ENCODE measurements at places on chromosomes 6 and 20.

DNA sequence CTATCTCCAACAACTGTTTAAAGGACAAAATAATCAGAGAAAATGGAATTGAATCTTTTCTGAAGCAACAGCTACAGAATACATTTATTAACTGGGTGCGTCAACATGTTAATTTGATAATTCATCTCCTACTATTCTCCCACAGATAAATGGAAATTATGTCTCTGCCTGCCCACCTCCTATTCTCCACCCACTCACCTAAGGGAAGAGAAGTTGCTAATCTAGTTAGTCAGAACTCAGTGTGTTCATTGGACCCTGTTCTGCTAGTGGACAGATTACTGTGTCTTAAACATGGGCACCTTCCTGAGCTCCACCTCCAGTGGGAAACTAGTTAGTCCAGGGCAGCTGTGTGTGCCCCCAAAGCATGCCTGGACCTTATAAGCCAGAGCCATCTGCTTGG lies 41.0 kb downstream of the METTL24 start:
- no peak overlapping the region for H3K4me3 ChIP-seq
- peaks cover 7% of the 10 kb centered on the region for H3K36me3 ChIP-seq
- H3K27ac ChIP-seq = no peak overlapping the region

DNA sequence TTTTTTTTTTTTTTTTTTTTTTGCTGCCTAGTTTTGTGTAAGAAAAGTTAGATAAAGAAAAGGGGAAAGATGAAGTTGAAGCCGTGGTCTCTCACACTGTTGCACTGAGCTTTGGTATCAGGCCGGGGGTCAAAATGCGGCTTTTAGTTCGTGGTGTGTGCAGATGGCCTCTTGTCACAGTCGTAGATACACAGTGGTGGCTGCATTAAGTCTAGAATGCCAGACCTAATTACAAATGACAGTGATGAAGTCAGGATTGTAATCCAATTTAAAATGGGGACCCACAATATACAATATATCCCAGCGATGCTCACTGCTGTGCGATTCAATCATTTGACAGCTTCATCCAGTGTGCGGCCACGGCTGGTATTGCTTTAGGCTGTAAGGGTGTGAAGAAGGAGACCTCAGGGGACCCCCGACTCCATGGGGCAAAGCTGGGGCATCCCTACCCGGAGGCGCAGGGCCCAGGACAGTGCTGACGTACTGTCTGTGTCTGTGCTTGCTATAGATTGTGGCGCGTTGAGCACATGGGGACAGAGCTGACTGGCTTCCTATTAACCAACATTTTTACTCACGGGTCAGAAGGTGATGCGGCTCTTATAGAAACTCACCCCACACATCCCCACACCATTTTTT lies 210.0 kb upstream of the SOX4 start:
- H3K36me3 ChIP-seq = no peaks in the 10 kb centered on the region
- no peak for DNase-seq
- no peak overlapping the region for H3K4me3 ChIP-seq

- H3K36me3 ChIP-seq = no peaks in the 10 kb centered on the region
- no peak overlapping the region for H3K27ac ChIP-seq
- H3K27me3 ChIP-seq = peaks cover 28% of the 10 kb centered on the region
These were observed 155.4 kb downstream of the BMP7 start for GRCh38 chr20:57111028-57111373.

DNA sequence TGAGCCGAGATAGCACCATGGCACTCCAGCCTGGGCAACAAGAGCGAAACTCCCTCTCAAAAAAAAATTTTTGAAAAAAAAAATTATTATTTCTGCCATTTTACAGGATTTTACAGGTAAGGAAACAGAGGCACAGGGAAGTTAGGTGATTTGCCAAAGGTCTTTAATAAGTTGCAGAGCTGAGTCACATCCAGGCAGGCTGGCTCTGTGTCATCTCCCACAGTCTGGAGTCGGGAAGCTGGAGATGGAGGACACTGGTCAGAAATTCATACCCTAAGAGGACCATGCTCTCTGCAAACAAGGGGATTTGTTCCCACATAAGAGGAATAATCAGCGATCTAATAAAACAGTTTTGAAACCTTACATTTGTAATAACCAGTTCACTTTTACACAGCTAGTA lies 24.1 kb downstream of the HECA start:
- no peak overlapping the region for H3K4me3 ChIP-seq
- no peak for DNase-seq
- H3K4me1 ChIP-seq = peaks cover 64% of the 10 kb centered on the region
- H3K27me3 ChIP-seq = no peaks in the 10 kb centered on the region
- no peaks in the 10 kb centered on the region for H3K36me3 ChIP-seq
- no peak overlapping the region for H3K27ac ChIP-seq

GRCh38 chr6:160160450-160160849 lies 38.8 kb downstream of the SLC22A1 start:
- no peaks in the 10 kb centered on the region for H3K36me3 ChIP-seq
- H3K4me1 ChIP-seq = no peaks in the 10 kb centered on the region
- no peaks in the 10 kb centered on the region for H3K27me3 ChIP-seq
- peak; percentile 74 for DNase-seq
- no peak overlapping the region for H3K27ac ChIP-seq
- H3K4me3 ChIP-seq = no peak overlapping the region

DNA sequence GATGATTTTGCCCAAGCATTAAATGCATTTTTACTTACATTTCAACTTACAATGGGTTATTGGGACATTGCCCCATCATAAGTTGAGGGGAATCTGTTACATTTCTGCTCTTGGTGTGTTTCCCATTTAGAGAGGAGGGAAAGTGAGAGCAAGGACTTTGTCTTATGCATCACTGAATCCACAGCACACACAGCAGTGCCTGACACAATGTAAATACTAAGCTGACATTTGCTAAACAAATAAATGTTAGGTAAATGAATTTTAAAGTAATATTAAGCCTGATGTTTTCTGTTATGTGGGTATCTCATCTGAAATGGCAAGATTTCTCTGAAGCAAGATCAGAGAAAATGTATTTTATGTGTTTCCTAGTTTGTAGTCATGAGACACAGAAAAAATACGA lies 143.6 kb upstream of the STXBP5 start:
- DNase-seq = no peak
- H3K27me3 ChIP-seq = no peaks in the 10 kb centered on the region
- H3K4me1 ChIP-seq = no peaks in the 10 kb centered on the region
- H3K4me3 ChIP-seq = no peak overlapping the region
- no peaks in the 10 kb centered on the region for H3K36me3 ChIP-seq
- no peak overlapping the region for H3K27ac ChIP-seq

GRCh38 chr6:134875367-134875766 lies 74.5 kb downstream of the ALDH8A1 start:
- no peaks in the 10 kb centered on the region for H3K4me1 ChIP-seq
- no peak overlapping the region for H3K4me3 ChIP-seq
- H3K36me3 ChIP-seq = no peaks in the 10 kb centered on the region
- H3K27ac ChIP-seq = no peak overlapping the region

GRCh38 chr20:32360333-32360634 lies 2.2 kb downstream of the ASXL1 start:
- H3K27ac ChIP-seq = peak overlapping the region; percentile 96
- peaks cover 79% of the 10 kb centered on the region for H3K4me1 ChIP-seq
- no peaks in the 10 kb centered on the region for H3K36me3 ChIP-seq
- no peak for DNase-seq

DNA sequence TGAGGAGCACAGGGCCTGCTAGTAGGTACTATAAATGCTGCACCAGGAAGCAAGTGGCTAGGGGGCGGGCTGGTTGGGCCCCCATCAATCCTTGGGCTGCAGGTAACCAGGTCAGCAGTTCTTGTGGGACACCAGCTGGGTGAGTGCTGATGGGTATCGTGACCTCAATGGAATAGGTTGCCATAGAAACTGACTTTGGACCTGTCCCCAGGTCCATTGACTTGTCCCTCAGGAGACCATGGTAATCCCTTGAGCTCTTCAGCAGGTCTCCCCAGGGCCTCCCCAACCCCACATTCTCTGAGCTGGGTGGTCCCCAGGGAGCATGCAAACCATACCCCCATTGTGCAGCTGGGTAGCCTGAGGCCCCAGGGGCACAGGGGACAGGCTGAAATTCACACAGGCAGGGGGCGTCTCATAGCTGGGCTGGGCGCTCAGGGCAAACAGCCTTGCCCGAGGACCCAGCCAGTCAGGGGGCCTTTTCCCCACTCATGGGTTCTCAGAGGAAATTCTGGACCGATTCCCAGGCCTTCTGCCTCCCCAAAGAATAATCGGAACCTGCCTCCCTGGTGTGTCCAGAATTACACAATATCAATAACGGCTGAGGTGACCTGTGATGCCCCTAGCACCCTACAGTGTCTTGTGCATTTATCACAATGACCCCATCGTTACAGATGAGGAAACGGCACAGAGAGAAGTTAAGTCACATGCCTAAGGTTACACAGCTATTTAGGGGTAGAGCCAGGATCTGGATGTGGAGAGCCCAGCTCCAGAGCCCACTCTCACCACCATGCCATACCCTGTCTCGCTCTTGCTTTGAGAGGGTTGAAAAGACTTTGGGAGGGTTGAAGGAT lies 35.9 kb downstream of the SRC start:
- no peak for DNase-seq
- no peak overlapping the region for H3K4me3 ChIP-seq
- H3K27me3 ChIP-seq = no peaks in the 10 kb centered on the region
- no peaks in the 10 kb centered on the region for H3K36me3 ChIP-seq

- no peak overlapping the region for H3K27ac ChIP-seq
- no peak for DNase-seq
- H3K36me3 ChIP-seq = no peaks in the 10 kb centered on the region
- no peak overlapping the region for H3K4me3 ChIP-seq
- H3K4me1 ChIP-seq = no peaks in the 10 kb centered on the region
- no peaks in the 10 kb centered on the region for H3K27me3 ChIP-seq
These were observed 47.3 kb upstream of the LRFN2 start for GRCh38 chr6:40634429-40634828.

GRCh38 chr6:33921745-33922144 lies 117.9 kb upstream of the MLN start:
- DNase-seq = no peak
- H3K4me1 ChIP-seq = no peaks in the 10 kb centered on the region
- no peak overlapping the region for H3K27ac ChIP-seq
- no peaks in the 10 kb centered on the region for H3K36me3 ChIP-seq
- no peaks in the 10 kb centered on the region for H3K27me3 ChIP-seq

DNA sequence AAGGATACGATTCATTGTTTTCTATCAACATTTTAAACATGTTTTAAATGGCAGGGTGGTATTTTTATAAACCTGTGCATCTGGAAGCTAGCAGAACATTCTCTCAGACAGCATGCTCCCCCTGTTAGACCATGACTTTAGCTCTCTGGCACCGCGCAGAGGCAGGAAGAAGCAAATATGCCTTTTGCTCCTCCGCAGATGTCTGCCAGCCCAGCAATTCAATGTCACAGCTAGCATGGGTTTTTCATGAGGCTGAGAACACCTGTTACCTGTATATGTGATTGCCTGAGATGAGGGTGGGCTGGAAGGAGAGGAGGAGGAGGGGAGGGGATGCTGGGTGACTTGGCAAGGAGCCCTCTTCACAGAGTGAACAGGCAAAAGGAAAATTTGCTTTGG lies 6.7 kb downstream of the MTCH1 start:
- peak overlapping the region; percentile 25 for H3K27ac ChIP-seq
- H3K4me1 ChIP-seq = peaks cover 63% of the 10 kb centered on the region
- peaks cover 64% of the 10 kb centered on the region for H3K36me3 ChIP-seq
- no peak for DNase-seq
- no peak overlapping the region for H3K4me3 ChIP-seq

GRCh38 chr6:73525546-73526330 lies 4.9 kb upstream of the EEF1A1 start:
- no peak overlapping the region for H3K4me3 ChIP-seq
- DNase-seq = no peak
- no peak overlapping the region for H3K27ac ChIP-seq
- no peaks in the 10 kb centered on the region for H3K36me3 ChIP-seq

DNA sequence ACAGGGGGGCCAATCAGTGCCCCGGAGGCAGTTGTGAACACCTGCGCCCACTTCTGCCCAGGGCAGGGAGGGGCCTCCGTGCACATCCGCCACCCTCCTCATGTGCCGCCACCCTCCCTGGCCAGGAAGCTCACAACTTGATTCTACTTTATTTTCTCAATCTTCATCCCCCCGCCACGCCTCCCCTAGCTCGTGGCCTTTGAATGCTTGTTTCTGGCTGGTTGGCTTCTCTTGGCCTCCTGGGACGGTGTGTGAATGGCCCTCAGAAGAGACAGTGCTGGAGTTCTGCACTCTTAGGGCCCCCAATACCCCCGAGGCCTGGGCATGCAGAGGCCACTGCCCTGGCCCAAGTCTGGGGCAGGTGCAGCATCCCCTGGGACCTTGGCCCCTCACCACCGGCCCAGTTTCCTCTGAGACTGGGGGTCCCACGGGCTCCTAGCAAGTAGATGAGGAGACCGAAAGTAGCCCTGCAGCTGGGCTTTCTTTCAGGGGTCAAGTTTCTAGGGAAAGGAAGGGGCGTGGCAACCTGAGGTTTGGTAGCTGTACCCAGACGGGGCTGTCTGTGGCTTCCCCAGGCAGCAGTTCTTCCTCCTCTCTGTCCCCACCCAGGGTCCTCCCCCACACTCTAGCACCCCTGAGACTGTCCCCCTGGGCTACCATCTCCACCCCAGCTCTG lies 1.3 kb downstream of the RGS19 start:
- H3K27ac ChIP-seq = no peak overlapping the region
- H3K36me3 ChIP-seq = peaks cover 15% of the 10 kb centered on the region
- DNase-seq = no peak
- peak overlapping the region; percentile 73 for H3K4me3 ChIP-seq

DNA sequence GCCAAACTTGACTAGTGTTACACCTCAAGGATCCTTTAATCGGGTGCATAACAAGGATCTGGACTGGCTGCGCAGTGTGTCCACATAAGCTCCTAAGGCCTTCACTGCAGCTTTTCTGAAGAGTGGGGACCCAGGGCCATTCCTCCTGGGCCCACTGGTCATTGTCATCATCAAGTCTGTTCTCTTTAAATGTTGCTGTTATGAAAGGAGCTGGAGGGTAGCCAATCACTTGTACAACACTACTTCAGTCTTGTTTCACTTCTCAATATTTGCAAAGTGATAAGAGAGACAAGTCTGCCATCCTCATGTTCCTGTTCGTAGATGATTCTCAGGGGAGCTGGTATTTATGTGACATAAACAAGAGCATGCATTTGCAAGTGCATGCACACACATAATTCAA lies 149.8 kb downstream of the SYNDIG1 start:
- no peaks in the 10 kb centered on the region for H3K36me3 ChIP-seq
- H3K27ac ChIP-seq = no peak overlapping the region
- H3K27me3 ChIP-seq = no peaks in the 10 kb centered on the region
- no peak for DNase-seq
- no peak overlapping the region for H3K4me3 ChIP-seq

- no peaks in the 10 kb centered on the region for H3K27me3 ChIP-seq
- H3K4me3 ChIP-seq = peak overlapping the region; percentile 80
- H3K4me1 ChIP-seq = peaks cover 23% of the 10 kb centered on the region
- peak overlapping the region; percentile 90 for H3K27ac ChIP-seq
These were observed 3.5 kb downstream of the CITED2 start for GRCh38 chr6:139370999-139371345.

GRCh38 chr6:15143086-15143485 lies 102.8 kb upstream of the JARID2 start:
- no peak for DNase-seq
- no peaks in the 10 kb centered on the region for H3K36me3 ChIP-seq
- no peak overlapping the region for H3K4me3 ChIP-seq

GRCh38 chr20:60352596-60352995 lies 394.4 kb downstream of the CDH26 start:
- H3K36me3 ChIP-seq = no peaks in the 10 kb centered on the region
- no peaks in the 10 kb centered on the region for H3K4me1 ChIP-seq
- H3K27me3 ChIP-seq = no peaks in the 10 kb centered on the region
- no peak overlapping the region for H3K4me3 ChIP-seq
- H3K27ac ChIP-seq = no peak overlapping the region

- H3K27ac ChIP-seq = no peak overlapping the region
- H3K36me3 ChIP-seq = no peaks in the 10 kb centered on the region
- no peaks in the 10 kb centered on the region for H3K4me1 ChIP-seq
- no peak overlapping the region for H3K4me3 ChIP-seq
- no peak for DNase-seq
- H3K27me3 ChIP-seq = no peaks in the 10 kb centered on the region
These were observed 47.8 kb downstream of the NRN1 start for GRCh38 chr6:5958921-5959320.
